ENCODE measurements at places on chromosomes 11 and 22. TPM values are rescaled to one million over a fixed set of nuclear protein-coding genes. Genes with fewer than 3 reads are reported as not detected.

The BATF2 gene
- total RNA-seq = 1.6 TPM

The EHF gene
- total RNA-seq = 0.51 TPM

The CCDC188 gene
- not detected for total RNA-seq

The CBLIF gene
- total RNA-seq = not detected

The PDGFB gene
- total RNA-seq = 78.0 TPM

The AQP11 gene
- 2.3 TPM for total RNA-seq

The OR8A1 gene
- not detected for total RNA-seq

The NEFH gene
- 0.08 TPM for total RNA-seq

The MAPK11 gene
- 77.7 TPM for total RNA-seq

The OR2AT4 gene
- not detected for total RNA-seq

The VPS26B gene
- total RNA-seq = 69.4 TPM

The E2F8 gene
- 14.2 TPM for total RNA-seq

The AGBL2 gene
- total RNA-seq = 6.8 TPM

The SERHL2 gene
- total RNA-seq = 1.6 TPM

The PRG2 gene
- not detected for total RNA-seq

The HPX gene
- total RNA-seq = 1.0 TPM

The RBX1 gene
- 50.7 TPM for total RNA-seq

The CTSW gene
- total RNA-seq = not detected

The OR51G1 gene
- not detected for total RNA-seq

The ALDH3B1 gene
- total RNA-seq = 18.3 TPM

The GRIA4 gene
- total RNA-seq = not detected

The HORMAD2 gene
- total RNA-seq = not detected

The C11orf91 gene
- 1.3 TPM for total RNA-seq

The SF1 gene
- 360 TPM for total RNA-seq

The BCO2 gene
- 2.5 TPM for total RNA-seq

The KRTAP5-9 gene
- not detected for total RNA-seq

The HSPA8 gene
- total RNA-seq = 1,755 TPM

The TUB gene
- 4.3 TPM for total RNA-seq

Data from Panc1 (cell line).